Hepatocyte (in vitro differentiated cells): ENCODE measurements at places on chromosomes 16 and 17.
A peak's percentile ranks its signal among the peaks of the same experiment; 100 is the strongest.

DNA sequence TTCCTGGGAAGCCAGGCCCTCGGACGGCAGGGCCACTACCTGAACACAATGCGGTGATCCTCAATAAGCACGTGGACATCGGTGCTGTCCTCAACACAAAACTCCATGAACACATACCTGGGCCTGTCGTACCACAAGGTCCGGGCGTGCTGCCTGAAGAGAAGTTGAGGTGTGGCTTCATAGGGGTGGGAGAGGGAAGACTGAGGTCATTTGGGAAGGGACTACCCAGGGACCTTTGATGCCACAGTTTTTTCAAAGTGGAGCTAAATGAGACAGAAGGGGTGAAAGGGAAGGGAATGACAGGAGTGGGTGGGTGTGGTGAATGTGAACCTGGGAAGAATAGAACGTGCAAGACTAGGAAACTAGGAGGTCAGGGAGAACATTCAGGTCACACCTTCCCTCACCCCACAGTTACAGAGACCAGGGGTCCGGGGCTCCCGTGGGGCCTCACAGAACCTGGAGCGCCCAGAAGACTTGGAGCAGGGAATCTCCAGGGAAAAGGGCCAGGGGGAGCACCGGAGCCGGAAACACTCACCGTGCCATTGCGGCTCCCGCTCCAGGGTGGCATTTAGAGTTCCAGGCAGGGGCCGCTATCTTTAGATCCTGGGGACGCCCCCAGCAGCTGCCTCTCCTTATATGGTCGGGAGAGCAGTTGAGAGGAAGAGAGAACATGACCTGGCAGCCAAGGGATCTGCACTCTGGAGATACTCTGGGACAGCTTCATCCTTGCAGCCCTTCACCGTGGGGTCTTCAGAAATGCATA, at the start of gene PTGES3L:
TSS of gene PTGES3L (minus strand) at position 570 of the 763 bp plus-strand sequence. CDS start at position 543, 27 bp downstream.
- peak; percentile 71 for DNase-seq

DNA sequence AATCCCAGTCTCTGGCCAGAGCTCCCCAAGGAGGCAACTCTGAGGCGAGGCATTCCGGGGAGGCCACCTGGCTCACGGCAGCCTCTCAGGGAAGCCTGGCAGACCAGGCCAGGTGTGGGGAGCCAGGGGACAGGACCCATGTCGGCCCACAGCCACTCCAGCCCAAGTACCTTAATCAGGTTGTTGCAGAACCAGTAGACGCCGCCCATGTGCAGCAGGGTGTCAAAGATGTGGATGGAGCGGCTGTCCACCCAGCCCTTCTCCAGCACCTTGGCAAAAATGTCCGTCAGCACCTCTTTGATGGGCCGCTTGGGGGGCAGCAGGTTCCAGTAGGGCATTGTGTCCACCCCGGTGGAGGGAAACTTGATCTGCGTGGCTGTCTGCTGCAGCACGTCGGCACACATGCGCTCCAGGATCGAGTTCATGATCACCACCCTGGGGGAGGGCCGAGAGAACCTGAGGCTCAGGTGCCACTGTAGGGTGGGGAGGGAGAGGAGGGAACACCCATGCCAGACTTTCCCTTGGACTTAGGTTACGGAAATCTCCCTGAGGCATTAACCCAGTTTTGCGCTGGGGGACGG, 7.8 kb downstream of the CSF3 start:
- peak; percentile 4 for DNase-seq

GRCh38 chr17:72525225-72526015, 404.6 kb downstream of the SOX9 start:
- peak; percentile 46 for DNase-seq

DNA sequence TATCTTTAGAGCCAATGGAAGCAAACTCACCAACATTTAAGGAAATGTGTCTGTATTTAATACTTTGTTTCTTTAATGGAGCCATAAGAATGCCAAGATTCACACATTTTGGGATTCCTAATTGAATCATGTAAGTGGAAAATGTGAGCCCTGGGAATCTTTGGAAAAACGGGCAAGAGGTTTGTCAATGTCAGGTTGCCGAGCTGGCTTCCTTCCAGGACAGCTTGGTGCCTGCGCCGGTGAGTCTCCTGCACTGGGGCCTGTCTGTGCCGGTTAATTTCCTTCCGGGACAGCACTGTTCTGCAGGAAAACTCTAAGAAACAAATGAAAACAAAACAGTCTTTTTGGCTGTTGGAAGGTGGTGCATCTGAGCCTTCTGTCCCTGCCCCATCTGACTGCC, 210.6 kb downstream of the HAPSTR1 start:
- DNase-seq, result no peak

GRCh38 chr17:41835800-41836549, at the start of gene NT5C3B:
TSS of gene NT5C3B (minus strand) at chr17:41836232. CDS start at chr17:41836193, 39 bp downstream.
- DNase-seq, result peak; percentile 80

- DNase-seq, result no peak
These were observed 19.5 kb upstream of the RNF43 start for GRCh38 chr17:58436805-58437239.

GRCh38 chr17:62085511-62086408, 20.7 kb upstream of the MED13 start:
- DNase-seq, result peak; percentile 21

GRCh38 chr16:47016700-47017133, 43.2 kb upstream of the DNAJA2 start:
- no peak for DNase-seq
